ENCODE measurements at places on chromosomes 3 and 15. TPM values are rescaled to one million over a fixed set of nuclear protein-coding genes. Genes with fewer than 3 reads are reported as not detected.

- H3K4me3 ChIP-seq = no peak overlapping the region
- H3K36me3 ChIP-seq = no peaks in the 10 kb centered on the region
- DNase-seq = no peak
- H3K4me1 ChIP-seq = no peaks in the 10 kb centered on the region
These were observed 56.6 kb downstream of the MGLL start for GRCh38 chr3:127765735-127766134.

Gene CRABP1
- total RNA-seq = not detected

Gene CXCR6
- 0.96 TPM for total RNA-seq

GRCh38 chr3:196263819-196264218 lies 23.7 kb downstream of the PCYT1A start:
- no peak overlapping the region for H3K4me3 ChIP-seq
- H3K36me3 ChIP-seq = no peaks in the 10 kb centered on the region
- no peaks in the 10 kb centered on the region for H3K4me1 ChIP-seq
- H3K27me3 ChIP-seq = no peaks in the 10 kb centered on the region
- DNase-seq = no peak

Gene DAZL
- not detected for total RNA-seq

Gene TMC3
- 0.14 TPM for total RNA-seq

Gene PPM1M
- 33.2 TPM for total RNA-seq

DNA sequence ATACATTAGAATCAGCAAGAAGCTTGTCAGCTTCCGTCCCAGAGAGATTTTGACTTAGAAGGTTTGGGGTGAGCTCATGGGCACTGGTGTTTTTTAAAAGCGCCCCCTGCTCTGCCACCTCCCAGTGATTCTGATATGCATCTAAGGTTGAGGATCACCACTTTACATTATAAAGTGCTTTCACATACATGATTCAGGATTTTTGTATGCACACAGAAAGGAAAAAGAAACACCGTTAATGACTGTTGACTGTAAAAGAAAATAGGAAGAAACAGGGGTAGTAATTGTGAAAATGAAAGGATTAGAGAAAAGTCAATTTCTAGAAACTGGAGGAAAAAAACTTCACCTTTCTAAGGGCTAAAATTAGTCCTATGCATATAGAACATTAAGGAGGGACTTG lies 104.9 kb upstream of the ZBED2 start:
- no peaks in the 10 kb centered on the region for H3K4me1 ChIP-seq
- no peak overlapping the region for H3K27ac ChIP-seq
- H3K27me3 ChIP-seq = no peaks in the 10 kb centered on the region
- H3K36me3 ChIP-seq = no peaks in the 10 kb centered on the region

- no peaks in the 10 kb centered on the region for H3K36me3 ChIP-seq
- no peaks in the 10 kb centered on the region for H3K4me1 ChIP-seq
- no peaks in the 10 kb centered on the region for H3K27me3 ChIP-seq
- H3K4me3 ChIP-seq = no peak overlapping the region
- no peak overlapping the region for H3K27ac ChIP-seq
These were observed 88.6 kb upstream of the ZNF280D start for GRCh38 chr15:56821721-56822425.

GRCh38 chr3:185175370-185175987 lies 22.6 kb upstream of the C3orf70 start:
- H3K4me3 ChIP-seq = no peak overlapping the region
- no peak overlapping the region for H3K27ac ChIP-seq
- no peaks in the 10 kb centered on the region for H3K36me3 ChIP-seq
- DNase-seq = no peak
- no peaks in the 10 kb centered on the region for H3K4me1 ChIP-seq
- H3K27me3 ChIP-seq = no peaks in the 10 kb centered on the region
